ENCODE measurements at places on chromosomes 11 and 22.

GRCh38 chr11:84993386-84993785 is 633.8 kb downstream of the DLG2 start:
- DNase-seq = no peak

- no peak for DNase-seq
These were observed 25.9 kb upstream of the ZBTB16 start for GRCh38 chr11:114033572-114033971.

GRCh38 chr22:40118979-40119378 is 58.7 kb upstream of the TNRC6B start:
- no peak for DNase-seq

- no peak for DNase-seq
These were observed 5.5 kb upstream of the LTO1 start for GRCh38 chr11:69680688-69681087.

GRCh38 chr11:35318977-35319925 is 100.1 kb downstream of the SLC1A2 start:
- no peak for DNase-seq

- no peak for DNase-seq
These were observed 88.5 kb upstream of the CSNK2A3 start for GRCh38 chr11:11441516-11441915.

- DNase-seq = no peak
These were observed 28.0 kb upstream of the CRKL start for GRCh38 chr22:20889025-20889704.

GRCh38 chr11:78438298-78438975 is 20.8 kb upstream of the GAB2 start:
- no peak for DNase-seq

DNA sequence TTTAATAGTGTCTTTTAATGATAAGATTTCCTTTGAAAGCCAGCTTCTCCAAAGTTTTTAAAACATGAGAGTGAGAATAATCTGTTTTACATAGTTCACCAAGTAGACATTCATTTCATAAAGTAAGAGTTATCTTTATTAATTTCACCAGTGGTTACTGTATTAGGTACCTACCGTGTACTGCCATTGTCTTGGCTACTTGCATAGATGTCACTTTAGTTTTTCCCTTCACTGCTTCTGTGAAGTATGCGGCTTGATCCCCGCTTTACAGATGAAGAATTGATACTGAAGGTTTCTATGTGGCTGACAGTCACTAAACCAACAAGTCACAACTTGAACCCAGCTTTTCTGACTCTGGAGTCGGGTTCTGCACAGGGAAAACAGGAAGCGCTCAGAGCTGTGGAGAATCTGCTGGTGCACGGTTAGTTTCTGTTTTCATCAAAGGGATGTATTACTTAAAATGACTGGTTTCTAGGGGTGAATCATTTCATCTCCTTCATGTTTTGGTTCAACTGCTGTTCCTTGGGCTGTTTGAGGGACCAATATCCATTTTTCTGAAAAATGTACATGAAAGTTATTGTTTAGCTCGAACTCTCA is 39.3 kb upstream of the MYO18B start:
- no peak for DNase-seq

GRCh38 chr11:4118107-4118506 is 23.5 kb downstream of the RRM1 start:
- no peak for DNase-seq

- DNase-seq = no peak
These were observed 39.6 kb downstream of the GALNT18 start for GRCh38 chr11:11582011-11582701.

- DNase-seq = no peak
These were observed 60.1 kb downstream of the RAB30 start for GRCh38 chr11:83011333-83012167.
